Cerebellar nuclear complex (tissue), 1 donor: ENCODE measurements at places on chromosomes 2 and 18.
A peak's percentile ranks its signal among the peaks of the same experiment; 100 is the strongest.

DNA sequence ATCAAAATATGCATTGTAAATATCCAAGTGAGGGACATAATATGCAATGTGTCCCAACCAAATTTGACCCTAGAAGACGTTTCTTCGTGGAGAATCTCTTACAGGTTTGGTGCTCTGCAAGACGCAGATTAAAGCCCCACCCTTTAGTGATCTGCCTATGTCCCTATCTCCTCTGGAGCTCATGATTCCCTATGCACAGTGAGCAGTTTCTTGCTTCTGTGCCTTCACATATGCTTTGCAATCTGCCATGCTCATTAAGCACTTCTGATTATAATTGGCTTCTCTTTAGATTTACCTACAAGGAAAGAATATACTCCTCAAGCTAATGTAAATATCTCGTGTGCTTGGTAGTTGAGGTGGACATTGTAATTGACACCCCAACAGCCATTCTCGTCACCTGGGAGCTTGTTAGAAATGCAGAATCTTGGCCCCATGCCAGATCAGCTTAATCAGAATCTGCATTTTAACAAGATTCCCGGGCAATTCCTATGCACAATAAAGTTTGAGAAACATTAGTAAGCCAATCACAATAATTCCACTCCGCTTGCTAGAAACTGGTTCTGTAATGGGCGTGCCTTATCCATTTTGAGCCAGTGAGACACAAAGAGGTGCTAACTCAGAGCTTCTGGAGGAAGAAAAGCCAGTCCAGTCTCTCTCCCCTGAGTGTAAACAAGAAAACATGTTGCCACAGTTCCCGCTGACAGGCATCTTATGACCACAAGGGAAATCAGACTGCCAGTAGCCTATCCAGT, 2.8 kb upstream of the PUM2 start:
- DNase-seq: no peak

DNA sequence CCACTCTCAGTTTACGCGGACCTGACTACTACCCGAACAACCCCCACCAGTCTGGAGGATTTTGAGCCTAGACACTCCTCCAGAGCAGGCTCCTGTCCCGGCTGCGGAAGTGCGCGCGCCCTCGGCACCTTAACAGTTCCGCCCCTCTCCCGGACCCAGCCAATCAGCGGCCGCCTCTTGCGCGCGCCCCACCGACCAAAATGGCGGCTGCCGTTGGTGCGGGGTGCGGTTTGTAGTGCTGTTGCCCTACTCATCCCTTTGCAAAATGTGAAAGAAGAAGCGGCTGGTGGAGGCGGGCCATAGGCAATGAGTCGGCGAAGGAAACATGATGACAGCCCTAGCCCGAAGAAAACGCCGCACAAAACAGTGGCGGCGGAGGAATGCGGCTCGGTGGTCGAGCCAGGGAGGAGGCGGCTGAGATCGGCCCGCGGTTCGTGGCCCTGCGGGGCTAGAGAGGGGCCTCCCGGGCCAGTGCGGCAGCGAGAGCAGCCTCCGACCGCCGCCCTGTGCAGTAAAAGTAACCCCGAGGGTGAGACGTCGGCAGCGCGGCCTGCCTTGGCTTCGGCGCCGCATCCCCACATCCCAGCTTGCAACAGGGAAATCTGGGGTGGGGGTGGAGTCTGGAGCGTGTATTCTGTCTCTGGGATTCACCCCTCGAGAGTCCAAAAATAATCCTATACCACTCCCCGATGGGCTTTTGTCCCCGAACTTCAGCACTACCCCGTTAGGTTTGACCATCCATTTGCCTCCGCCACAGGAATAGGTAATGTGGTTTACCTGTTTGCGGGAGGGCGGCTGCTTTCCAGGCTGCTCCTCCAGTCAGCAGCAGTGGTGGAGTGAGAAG, at the start of gene ETAA1:
ETAA1 (plus strand) TSS at position 191 of the 844 bp plus-strand sequence; CDS start at position 307, 116 bp downstream.
- DNase-seq: peak; percentile 41

DNA sequence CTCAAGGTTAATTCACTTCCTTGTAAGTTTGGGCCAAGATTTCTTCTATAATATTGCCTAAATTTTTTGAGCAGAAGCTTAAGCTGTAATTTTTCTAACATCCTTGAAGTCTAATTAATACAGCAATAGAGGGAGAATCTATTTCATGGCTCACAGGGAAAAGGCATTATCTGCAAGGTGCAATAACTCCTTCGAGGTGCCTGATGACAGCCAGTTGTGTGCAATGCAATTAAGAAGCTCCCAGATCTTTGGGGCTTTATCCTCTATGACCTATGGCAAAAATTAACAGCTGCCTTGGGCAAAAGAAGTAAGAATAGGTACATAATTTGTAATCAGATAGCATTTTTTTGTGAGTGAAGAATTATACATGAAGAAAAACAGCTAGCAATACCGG, 554.6 kb upstream of the SALL3 start:
- DNase-seq: no peak

- DNase-seq: no peak
Observed at GRCh38 chr2:105379741-105380186, 19.1 kb downstream of the FHL2 start.

- DNase-seq: no peak
Observed at GRCh38 chr18:25097569-25098056, 254.4 kb downstream of the ZNF521 start.

GRCh38 chr18:68376926-68377325, 338.0 kb downstream of the TMX3 start:
- no peak for DNase-seq

DNA sequence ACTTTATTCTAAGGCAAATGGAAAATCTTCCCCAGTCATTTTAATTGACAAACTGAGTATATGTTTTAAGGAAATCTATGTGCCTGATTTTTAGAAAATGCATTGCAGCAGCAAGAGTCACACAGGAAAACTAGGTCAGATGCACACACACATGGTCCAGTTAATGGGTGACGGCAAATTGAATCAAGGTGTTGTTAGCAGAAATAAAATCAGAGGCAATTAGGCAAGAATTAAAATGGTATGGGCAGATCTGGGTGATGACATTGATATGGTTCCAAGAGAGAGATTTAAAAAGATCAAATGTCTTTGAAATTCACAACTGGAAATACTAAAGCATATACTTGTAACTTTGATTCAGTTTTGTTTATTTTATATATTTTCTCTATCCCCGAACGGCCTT, 174.2 kb upstream of the CDH19 start:
- DNase-seq: no peak

- DNase-seq: no peak
Observed at GRCh38 chr2:216210701-216211540, 101.8 kb downstream of the XRCC5 start.

DNA sequence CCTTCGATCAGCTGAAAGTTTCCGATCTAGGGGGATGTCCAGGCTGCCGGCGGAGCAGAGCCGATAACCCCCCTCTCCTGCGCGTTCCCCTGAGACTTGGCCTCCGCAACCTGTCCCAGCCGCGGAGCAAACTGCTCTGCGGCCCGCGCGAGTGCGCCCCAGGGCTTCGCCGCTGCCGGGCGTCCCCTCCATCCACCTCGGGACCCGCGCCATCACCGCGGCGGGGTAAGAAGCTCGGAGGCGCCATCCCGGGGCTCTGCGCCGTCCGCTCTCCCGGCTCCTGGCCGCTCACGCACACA, 990 bp upstream of the GDF7 start:
- DNase-seq: no peak

- DNase-seq: no peak
Observed at GRCh38 chr2:118047380-118047826, 33.5 kb upstream of the CCDC93 start.

GRCh38 chr2:65607662-65608305, 175.4 kb upstream of the SPRED2 start:
- DNase-seq: no peak

DNA sequence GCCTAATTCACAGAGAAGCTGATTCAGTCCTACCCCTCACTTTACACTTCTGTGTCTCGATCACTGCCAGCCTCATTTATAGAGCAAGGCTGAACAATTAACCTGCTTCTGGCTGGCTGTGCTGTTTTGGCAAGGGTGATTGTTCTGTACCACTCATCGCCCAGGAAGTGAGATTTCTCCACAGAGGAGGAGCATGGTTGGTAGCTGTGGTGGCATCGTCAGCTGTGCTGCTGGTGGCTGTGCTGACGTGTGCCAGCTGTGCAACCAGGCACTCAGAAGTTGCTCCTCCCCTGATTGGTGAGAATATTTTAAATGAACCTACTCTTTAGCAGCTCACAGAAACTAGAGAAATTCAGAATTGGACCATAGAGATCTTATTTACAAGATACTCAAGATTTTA, 158.3 kb downstream of the EML6 start:
- DNase-seq: no peak

DNA sequence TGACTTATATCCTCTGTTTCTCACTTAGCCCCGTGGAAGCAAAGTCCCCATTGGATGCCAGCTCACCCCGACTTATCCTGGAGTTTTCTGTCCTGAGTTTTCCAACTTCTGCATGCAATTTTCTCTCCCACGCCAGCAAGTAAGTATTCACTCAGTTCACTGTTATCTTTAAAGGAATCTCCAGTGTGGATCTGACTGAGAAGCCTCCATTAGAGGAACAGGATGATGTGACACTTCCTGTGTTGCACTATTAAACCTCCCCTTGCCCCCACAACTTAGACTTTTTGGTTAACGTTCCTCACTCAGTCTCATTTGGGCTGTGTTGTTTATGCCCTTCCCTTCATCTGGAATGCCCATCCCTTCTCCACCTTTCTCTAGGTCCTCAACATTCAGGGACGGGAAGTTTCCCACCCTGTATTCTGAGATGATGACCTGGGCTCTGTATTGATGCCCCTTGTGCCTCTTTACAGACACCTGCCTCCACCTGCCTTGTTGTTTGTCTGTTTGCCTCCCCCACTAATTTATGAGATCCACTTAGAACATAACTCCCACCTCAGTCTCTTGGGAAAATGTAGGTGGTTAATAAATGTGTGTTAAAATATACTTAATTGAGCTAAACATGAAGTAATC, 536.1 kb upstream of the RAB6C start:
- no peak for DNase-seq

GRCh38 chr18:8976606-8977005, 125.9 kb upstream of the NDUFV2 start:
- no peak for DNase-seq

DNA sequence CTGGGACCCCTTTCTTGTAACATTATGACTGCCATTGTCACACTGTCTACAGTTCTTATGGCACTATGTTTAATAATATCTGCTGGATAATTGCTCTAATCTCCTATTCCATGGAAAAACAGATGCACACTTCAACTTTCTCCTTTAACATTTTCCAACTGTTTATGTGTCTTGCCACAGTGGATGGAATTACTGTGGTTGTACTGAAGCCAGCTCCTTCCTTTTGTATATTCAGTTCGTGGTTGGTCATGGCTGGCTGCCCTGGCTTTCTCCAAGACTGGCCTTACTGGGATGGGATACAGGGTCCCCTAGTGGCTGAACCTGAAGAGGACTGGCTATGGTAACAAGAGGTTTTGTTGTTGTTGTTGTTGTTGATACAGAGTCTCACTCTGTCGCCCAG, 113.9 kb downstream of the SS18 start:
- no peak for DNase-seq

GRCh38 chr2:85998071-85998991, 107.4 kb downstream of the POLR1A start:
- no peak for DNase-seq

- no peak for DNase-seq
Observed at GRCh38 chr2:8663997-8664396, 17.9 kb upstream of the ID2 start.

GRCh38 chr2:178197791-178198190, 3.5 kb downstream of the OSBPL6 start:
- DNase-seq: no peak

DNA sequence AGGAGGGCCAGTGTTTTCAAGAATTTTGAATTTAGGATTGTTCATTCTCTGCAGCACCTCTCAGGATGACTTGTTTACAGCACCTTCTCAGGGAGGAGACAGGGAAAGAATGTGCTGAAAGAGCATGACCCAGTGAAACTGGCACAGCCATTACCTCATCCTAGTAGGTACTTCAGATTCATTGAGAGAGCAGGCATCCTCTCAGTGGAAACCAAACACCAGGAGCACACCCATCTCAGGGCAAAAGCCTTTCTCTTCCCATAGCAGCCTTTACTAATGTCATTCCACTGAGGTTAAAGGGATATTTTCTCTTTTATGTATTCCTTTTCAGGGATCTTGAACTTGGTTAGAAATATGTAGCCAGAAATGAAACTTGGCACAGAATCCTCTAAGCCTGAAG, 2.6 kb downstream of the MAP2 start:
- no peak for DNase-seq
